Cardiac septum (tissue), 1 donor: ENCODE measurements at places on chromosomes 2 and 18. TPM values are rescaled to one million over a fixed set of nuclear protein-coding genes. Genes with fewer than 3 reads are reported as not detected.

GRCh38 chr18:45049578-45050319 lies 369.1 kb downstream of the SETBP1 start:
- DNase-seq: no peak

- no peak for DNase-seq
Observed at GRCh38 chr2:118227698-118228508, 139.6 kb downstream of the INSIG2 start.

ELOA2 gene
- total RNA-seq: not detected

GPR45 gene
- total RNA-seq: not detected

- DNase-seq: no peak
Observed at GRCh38 chr2:73197579-73197978, 4.8 kb upstream of the NOTO start.

DNA sequence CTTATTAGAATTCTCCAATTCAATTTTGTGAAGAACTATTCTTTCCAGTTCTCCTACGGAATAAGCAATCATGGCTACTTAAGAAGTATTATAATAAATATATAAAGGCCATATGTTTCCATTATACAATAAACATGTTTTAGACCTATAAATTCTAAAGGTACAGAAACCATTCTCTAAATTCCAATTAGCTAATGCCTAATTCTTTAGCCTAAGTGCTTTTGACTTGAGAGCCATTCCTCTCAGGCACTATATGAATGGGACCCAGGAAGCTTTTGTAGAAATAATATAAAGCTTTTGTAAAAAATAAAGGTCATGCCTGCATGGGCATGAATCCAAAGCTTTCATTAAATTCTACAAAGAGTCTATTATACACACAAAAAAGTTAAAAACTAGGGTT lies 161.0 kb upstream of the UNC80 start:
- no peak for DNase-seq

GRCh38 chr2:73081181-73081671 lies 9.7 kb upstream of the SFXN5 start:
- DNase-seq: no peak

KIAA2012 gene
- total RNA-seq: not detected

- no peak for DNase-seq
Observed at GRCh38 chr2:76759634-76760366, 762.4 kb downstream of the LRRTM4 start.

- DNase-seq: no peak
Observed at GRCh38 chr2:48438266-48438665, 91.7 kb upstream of the STON1 start.
